Colonic mucosa (tissue), 4 donors: ENCODE measurements at places on chromosomes 16 and 17.

GRCh38 chr17:10620823-10621222 lies 36.3 kb downstream of the MYH3 start:
- no peak overlapping the region for H3K27ac ChIP-seq
- no peaks in the 10 kb centered on the region for H3K27me3 ChIP-seq
- no peak for DNase-seq
- no peaks in the 10 kb centered on the region for H3K4me1 ChIP-seq

DNA sequence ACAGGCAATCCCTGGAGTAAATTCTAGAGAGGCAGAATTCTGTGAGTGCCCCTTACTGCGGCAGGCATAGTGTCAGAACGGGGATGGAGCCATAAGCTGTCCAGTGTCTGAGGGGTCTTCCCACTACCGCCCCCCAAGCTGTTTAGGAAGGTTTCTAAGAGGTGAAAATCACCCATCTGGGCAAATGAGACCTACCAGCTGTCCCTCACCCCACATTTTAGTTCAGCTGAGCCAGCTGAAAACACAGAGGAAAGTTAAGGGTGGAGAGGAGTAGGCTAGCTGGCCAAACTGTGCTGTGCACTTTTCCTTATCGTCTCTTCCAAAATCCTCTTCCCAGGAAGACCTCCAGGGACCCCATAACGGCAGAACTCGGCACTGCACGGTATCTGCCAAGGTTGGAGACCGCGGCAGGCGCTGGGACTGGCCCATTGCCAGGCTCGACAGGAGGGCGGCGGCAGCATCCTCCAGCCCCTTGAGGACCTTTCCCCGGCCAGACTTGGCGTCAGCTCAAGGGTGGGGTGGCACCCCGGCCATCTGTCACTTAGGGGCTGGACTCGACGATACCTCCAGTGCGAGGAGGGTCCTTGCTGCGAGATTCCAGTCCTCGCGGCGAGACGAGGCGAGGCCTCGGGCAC lies 955 bp downstream of the ACLY start:
- peak overlapping the region; percentile 90 for H3K27ac ChIP-seq
- H3K36me3 ChIP-seq: peaks cover 4% of the 10 kb centered on the region
- DNase-seq: peak; percentile 78
- no peaks in the 10 kb centered on the region for H3K27me3 ChIP-seq

GRCh38 chr16:11325404-11326083 lies 19.7 kb upstream of the RMI2 start:
- H3K4me1 ChIP-seq: peaks cover 2% of the 10 kb centered on the region
- DNase-seq: no peak

- no peak overlapping the region for H3K4me3 ChIP-seq
- H3K27ac ChIP-seq: no peak overlapping the region
- no peak for DNase-seq
Measured at GRCh38 chr17:53141731-53142130, 681.0 kb upstream of the KIF2B start.

GRCh38 chr17:3944485-3945388 lies 19.5 kb downstream of the ATP2A3 start:
- DNase-seq: peak; percentile 37
- no peak overlapping the region for H3K4me3 ChIP-seq
- no peaks in the 10 kb centered on the region for H3K4me1 ChIP-seq
- peaks cover 20% of the 10 kb centered on the region for H3K36me3 ChIP-seq

GRCh38 chr16:88368036-88368435 lies 14.7 kb upstream of the ZNF469 start:
- DNase-seq: no peak
- H3K27ac ChIP-seq: no peak overlapping the region
- H3K4me3 ChIP-seq: no peak overlapping the region
- no peaks in the 10 kb centered on the region for H3K36me3 ChIP-seq
- no peaks in the 10 kb centered on the region for H3K4me1 ChIP-seq
- H3K27me3 ChIP-seq: no peaks in the 10 kb centered on the region

DNA sequence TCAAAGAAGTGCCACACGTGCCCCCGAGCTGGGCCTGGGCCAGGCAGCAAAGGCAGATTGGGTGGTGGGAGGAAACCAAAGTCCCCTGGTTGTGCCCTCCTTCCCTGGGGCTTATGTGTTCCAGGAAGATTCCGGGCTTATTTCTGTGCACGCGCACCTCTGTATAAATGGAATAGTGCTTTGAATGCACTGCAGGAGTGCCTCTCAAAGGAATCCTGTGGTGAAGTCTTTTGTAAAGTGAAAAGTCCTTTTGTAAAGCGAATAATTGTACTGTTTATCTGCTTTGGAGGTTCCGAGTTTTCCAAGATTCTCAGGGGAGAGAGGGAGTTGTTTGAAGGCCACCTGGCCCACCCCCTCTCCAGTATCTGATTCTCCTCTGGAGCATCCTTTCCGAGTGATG lies 26.8 kb downstream of the C17orf75 start:
- H3K4me3 ChIP-seq: no peak overlapping the region
- H3K27ac ChIP-seq: no peak overlapping the region
- H3K4me1 ChIP-seq: no peaks in the 10 kb centered on the region
- no peaks in the 10 kb centered on the region for H3K27me3 ChIP-seq
- H3K36me3 ChIP-seq: no peaks in the 10 kb centered on the region
- DNase-seq: no peak

- peak within 1 kb of the TSS; percentile 42 for H3K4me3 ChIP-seq
- no peaks in the 10 kb centered on the region for H3K36me3 ChIP-seq
Measured at GRCh38 chr16:21277927-21278706, at the start of gene CRYM. Gene CRYM (minus strand): TSS chr16:21278290. CDS start chr16:21278251, 39 bp downstream.

- no peaks in the 10 kb centered on the region for H3K4me1 ChIP-seq
- no peaks in the 10 kb centered on the region for H3K27me3 ChIP-seq
- no peak for DNase-seq
- no peak overlapping the region for H3K27ac ChIP-seq
Measured at GRCh38 chr16:31291376-31291775, 31.6 kb downstream of the ITGAM start.

DNA sequence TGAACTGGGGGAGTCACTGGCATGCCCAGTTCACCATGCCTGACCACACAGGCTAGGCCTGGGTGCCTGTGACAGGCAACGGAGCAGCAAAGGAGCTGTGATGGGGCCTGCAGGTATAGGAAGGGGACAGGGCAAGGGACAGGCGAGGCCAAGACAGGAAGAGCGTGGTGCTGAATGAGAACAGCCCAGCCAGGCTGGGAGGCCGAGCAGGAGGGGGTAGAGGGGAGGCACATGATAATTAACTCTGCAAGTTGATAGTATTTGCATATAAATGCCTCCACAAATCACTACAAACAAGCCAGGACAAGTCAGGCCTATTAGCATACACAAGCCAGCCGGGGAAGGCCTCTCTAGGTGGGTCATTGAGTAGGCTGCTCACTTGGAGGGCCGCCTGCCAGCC lies 7.8 kb downstream of the ZFHX3 start:
- H3K4me3 ChIP-seq: no peak overlapping the region
- H3K4me1 ChIP-seq: no peaks in the 10 kb centered on the region
- no peaks in the 10 kb centered on the region for H3K27me3 ChIP-seq

GRCh38 chr17:46822388-46822921 lies 4.0 kb upstream of the WNT3 start:
- H3K27ac ChIP-seq: no peak overlapping the region
- H3K36me3 ChIP-seq: no peaks in the 10 kb centered on the region
- H3K27me3 ChIP-seq: peaks cover 52% of the 10 kb centered on the region
- peak; percentile 23 for DNase-seq

DNA sequence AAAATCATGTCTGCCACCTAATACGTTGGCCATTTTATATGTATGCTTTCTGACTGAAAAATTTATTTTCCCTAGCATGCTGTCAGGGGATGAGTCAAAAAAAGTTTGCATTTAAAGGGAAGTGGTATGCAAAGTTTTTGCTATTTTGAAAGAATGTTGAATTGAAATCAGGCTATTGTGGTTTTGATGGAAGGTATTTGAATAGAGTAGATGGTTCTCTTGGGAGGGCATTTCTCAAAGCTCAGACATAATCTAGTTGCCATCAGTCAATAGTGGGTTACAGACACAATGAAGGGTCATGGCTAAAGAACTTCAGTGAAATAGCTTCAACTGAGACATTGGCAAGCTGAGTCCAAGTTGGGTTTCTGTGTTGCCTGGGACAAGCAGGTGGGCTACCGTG lies 102.4 kb downstream of the MAP2K6 start:
- DNase-seq: no peak
- H3K27ac ChIP-seq: no peak overlapping the region
- no peaks in the 10 kb centered on the region for H3K4me1 ChIP-seq
- H3K36me3 ChIP-seq: peaks cover 12% of the 10 kb centered on the region
- no peaks in the 10 kb centered on the region for H3K27me3 ChIP-seq
- H3K4me3 ChIP-seq: no peak overlapping the region

GRCh38 chr16:76796416-76796815 lies 394.6 kb upstream of the MON1B start:
- no peaks in the 10 kb centered on the region for H3K27me3 ChIP-seq
- no peak for DNase-seq
- H3K4me3 ChIP-seq: no peak overlapping the region
- H3K27ac ChIP-seq: no peak overlapping the region

DNA sequence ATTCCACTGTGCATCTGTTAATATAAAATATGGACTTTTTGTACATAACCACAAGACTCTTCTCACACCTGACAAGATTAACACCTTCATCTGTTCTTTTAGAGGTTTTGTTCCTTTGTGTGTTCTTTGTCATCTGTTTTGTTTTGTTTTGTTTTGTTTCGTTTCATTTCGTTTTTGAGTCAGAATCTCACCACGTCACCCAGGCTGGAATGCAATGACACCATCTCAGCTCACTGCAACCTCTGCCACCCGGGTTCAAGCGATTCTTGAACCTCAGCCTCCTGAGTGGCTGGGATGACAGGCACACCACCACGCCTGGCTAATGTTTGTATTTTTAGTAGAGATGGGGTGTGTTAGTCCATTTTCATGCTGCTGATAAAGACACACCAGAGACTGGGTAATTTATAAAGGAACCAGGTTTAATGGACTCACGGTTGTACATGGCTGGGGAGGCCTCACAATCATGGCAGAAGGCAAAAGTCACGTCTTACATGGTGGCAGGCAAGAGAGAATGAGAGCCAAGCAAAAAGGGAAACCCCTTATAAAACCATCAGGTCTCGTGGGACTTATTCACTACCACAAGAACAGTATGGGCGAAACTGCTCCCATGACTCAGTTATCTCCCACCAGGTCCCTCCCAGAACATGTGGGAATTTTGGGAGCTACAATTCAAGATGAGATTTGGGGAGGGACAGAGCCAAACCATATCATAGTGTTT lies 22.3 kb downstream of the C16orf90 start:
- no peak for DNase-seq
- no peak overlapping the region for H3K4me3 ChIP-seq
- H3K4me1 ChIP-seq: peaks cover 19% of the 10 kb centered on the region
- H3K27ac ChIP-seq: no peak overlapping the region

DNA sequence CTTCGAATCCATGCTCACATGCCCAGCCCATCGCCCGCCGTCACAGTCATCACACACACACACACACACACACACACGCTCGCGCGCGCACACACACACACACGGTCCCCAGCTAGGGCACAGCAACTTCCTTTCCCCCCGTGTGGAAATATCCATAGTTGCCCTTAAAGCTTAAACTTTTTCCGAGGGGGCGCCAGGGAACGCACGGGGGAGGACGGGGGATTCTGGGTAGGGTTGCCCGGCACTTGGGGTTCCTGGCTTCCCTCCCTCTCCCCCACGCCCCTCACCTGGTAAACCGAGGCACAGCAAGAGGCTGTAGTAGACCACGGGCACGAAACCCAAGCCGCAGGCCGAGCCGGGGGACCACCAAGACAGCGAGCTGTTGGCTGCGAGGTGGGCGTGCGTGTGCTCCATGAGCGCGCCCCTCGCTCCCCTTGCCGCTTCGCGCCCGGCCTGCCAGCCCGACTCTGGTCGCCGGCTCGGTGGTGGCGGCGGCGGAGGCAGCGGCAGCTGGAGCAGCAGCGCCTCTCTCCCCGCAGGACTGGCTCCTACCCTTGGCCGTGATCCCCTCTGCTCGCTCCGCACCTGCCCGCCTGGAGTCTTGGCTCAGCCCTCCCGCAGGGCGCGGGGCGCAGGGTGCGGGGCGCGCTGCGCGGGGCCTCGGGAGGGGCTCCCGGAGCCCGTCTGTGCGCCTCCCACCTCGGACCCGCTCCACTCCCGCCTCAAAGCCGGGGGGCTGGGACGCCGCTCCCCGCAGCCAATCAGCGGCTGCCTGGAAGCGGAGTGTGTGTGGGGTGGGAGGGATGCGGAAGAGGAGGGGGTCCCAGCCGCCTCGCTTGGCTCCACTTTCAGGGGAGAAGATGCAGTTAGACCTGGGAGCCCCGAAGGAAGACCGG lies at the start of gene GPR139:
TSS of gene GPR139 (minus strand) at position 688 of the 896 bp plus-strand sequence. CDS start at position 414, 274 bp downstream.
- no peak within 1 kb of the TSS for H3K4me3 ChIP-seq
- peaks cover 9% of the 10 kb centered on the region for H3K27me3 ChIP-seq
- no peak for DNase-seq
- no peaks in the 10 kb centered on the region for H3K36me3 ChIP-seq

- no peak within 1 kb of the TSS for H3K27ac ChIP-seq
- H3K4me1 ChIP-seq: no peaks in the 10 kb centered on the region
- H3K27me3 ChIP-seq: no peaks in the 10 kb centered on the region
- H3K36me3 ChIP-seq: no peaks in the 10 kb centered on the region
- DNase-seq: no peak
Measured at GRCh38 chr17:10657148-10657547, at the start of gene MYH3. Gene MYH3 (minus strand): TSS chr17:10657309. CDS start chr17:10655064, 2,245 bp downstream.

- no peak overlapping the region for H3K27ac ChIP-seq
- H3K4me1 ChIP-seq: peaks cover 3% of the 10 kb centered on the region
- no peaks in the 10 kb centered on the region for H3K36me3 ChIP-seq
- H3K27me3 ChIP-seq: no peaks in the 10 kb centered on the region
Measured at GRCh38 chr17:17966399-17966798, 5.8 kb downstream of the TOM1L2 start.

GRCh38 chr16:73058616-73059409 lies 10.9 kb upstream of the ZFHX3 start:
- H3K36me3 ChIP-seq: no peaks in the 10 kb centered on the region
- peaks cover 7% of the 10 kb centered on the region for H3K4me1 ChIP-seq
- peak overlapping the region; percentile 49 for H3K4me3 ChIP-seq

DNA sequence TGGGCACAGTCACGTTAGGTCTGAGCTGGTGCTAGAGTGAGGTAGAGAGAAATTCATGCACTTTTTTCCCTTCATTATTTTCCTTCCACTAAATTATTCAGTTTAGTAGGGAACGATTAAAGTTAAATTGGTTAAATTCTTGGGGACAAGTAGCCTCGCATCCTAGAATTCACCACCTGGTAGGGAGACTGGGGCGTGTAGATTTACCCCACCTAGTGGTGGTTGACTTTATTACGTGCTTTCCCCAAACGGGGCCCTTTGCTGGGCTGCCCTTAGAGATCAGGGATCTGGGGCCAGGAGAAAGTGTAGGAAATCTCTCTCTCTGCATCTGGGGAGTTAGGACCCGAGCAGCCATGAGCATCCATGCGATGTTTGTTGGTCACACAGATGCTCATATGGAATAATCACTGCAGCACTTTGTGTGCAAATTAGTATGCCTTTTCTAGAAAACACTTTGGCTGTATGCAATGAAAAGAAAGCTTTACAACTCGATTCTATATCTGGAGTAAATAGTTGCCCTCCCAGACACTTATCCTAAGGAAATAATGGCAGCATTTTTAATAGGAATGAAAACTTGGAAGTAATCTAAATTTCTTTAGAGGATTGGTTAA lies 107.0 kb downstream of the PLCG2 start:
- DNase-seq: peak; percentile 30
- H3K4me1 ChIP-seq: no peaks in the 10 kb centered on the region
- H3K27me3 ChIP-seq: no peaks in the 10 kb centered on the region
- no peak overlapping the region for H3K27ac ChIP-seq

GRCh38 chr16:81608523-81609209 lies 164.1 kb downstream of the CMIP start:
- no peak overlapping the region for H3K4me3 ChIP-seq
- no peaks in the 10 kb centered on the region for H3K27me3 ChIP-seq
- no peak for DNase-seq
- no peaks in the 10 kb centered on the region for H3K4me1 ChIP-seq
- H3K36me3 ChIP-seq: no peaks in the 10 kb centered on the region
